Stimulated activated CD8-positive, alpha-beta memory T cell treated with anti-CD3 and anti-CD28 coated beads, Interleukin-15, amount 100 ng/mL, for 48 hours (primary cell): ENCODE measurements at places on chromosomes 12 and 14.

- DNase-seq: no peak
These were observed 41.8 kb downstream of the CORO1C start for GRCh38 chr12:108689314-108690190.

DNA sequence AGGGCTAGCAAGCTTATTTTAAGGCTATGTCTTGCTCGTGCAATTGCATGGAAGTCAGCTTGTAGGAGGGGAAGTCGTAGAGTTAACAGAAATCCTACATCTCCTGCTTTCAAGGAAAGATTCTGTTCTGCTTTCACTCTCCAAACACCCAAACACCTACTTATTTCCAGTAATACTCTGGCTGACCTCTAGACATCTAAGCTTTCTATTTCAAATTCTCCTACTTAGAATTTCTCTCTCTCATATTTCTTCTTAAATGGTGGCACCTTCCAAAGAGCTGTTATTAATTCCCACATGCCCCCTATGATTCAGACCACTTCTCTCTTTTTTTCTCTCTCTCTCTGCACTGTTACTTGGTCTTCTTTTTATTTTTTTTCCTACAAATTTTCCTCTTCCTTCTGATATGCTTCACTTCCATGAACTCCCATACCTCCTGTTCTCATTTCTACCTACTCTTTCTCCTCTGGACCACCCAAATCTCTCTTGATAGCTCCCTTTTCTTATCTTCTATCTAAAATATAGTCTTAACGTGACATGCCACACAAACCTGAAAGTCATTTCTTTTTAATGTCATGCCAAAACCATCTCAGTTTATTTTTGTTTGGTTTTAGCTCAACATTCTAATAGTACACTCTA is 90.8 kb downstream of the RPS6KA5 start:
- no peak for DNase-seq

- DNase-seq: no peak
These were observed 224.4 kb downstream of the CHST11 start for GRCh38 chr12:104681012-104681690.

DNA sequence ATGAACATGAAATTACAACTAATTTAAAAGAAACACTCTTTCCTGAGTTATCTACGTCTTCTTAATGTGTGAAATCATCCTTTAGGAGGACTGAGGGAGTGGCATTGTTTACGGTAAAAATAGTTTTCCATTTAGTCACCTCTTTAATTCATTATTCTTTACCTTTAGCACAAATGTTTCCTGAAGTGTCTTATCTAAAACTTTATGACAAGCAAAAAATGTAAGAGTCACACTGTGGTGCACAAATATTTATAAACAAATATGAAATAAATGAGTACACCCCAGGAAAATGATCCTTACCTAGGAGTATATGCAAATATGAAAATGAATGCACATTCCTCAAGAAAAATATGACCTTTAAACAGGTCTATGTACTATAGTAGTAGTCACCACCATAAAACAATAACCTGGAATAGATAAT is 104.6 kb downstream of the PTPRR start:
- DNase-seq: no peak

DNA sequence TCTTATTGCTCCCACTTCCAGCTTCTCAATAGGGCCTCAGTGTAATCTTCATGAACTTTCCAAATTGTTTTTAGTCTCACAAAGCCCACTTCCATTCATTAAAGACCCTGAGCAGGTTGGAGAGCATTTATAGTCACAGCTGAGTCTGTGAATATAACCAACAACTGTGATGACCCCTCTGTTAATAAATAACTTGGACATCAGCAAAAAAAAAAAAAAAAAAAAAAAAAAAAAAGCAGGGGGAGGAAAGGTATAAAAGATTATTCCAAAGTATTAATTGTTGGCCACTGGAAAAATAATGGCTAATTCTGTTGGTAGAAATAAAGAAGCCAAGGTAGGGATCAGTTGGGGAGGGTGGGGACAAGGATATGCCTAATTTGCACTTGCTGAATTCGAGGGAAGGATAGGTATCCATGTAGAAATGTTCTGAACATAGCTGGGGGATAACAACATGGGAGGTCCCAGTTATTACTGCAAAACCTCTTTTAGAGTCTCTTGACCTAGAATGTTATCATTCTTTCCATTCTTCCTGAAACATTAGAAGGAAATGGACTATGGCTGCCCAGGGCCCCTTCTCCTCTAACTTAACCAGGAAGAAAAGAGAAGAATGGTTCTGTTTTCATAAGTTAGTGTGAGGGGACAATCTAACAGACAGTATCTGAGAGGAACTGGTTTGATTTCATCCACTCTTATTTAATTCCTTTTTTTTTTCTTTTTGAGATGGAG is 56.5 kb downstream of the SAMD4A start:
- DNase-seq: no peak

GRCh38 chr12:53751336-53752191 is at the start of gene CISTR:
Gene CISTR (minus strand): TSS chr12:53751979.
- no peak for DNase-seq

GRCh38 chr14:101193106-101193844 is 289.8 kb upstream of the RTL1 start:
- DNase-seq: no peak

DNA sequence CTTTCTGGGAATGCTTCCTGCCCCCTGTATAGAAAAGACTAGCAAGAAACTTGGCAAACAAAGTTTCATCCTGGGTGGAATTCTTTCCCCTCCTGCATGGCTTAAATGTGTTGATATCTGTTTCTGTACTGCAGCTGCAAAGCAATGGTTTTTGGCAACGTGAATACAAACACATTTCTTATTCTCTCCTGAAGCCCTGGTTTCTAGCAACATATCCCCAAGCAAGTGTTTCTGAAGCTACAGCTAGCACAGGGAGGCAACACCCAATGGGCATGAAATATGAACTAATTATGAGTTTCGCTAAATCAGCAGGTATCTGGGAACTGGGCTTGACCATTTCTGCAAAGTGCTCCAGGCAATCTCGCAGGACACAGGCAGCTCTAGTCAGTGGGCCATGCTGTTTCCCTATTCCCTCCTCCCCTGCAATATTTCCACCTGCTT is 392.3 kb upstream of the TMPO start:
- no peak for DNase-seq

GRCh38 chr14:77615361-77616132 is 890 bp downstream of the SPTLC2 start:
- DNase-seq: no peak

GRCh38 chr12:132474237-132474741 is 15.7 kb upstream of the FBRSL1 start:
- DNase-seq: no peak

GRCh38 chr12:92539110-92539749 is 163.6 kb upstream of the PLEKHG7 start:
- no peak for DNase-seq

GRCh38 chr14:36773558-36773957 is 111.9 kb downstream of the PAX9 start:
- DNase-seq: no peak

DNA sequence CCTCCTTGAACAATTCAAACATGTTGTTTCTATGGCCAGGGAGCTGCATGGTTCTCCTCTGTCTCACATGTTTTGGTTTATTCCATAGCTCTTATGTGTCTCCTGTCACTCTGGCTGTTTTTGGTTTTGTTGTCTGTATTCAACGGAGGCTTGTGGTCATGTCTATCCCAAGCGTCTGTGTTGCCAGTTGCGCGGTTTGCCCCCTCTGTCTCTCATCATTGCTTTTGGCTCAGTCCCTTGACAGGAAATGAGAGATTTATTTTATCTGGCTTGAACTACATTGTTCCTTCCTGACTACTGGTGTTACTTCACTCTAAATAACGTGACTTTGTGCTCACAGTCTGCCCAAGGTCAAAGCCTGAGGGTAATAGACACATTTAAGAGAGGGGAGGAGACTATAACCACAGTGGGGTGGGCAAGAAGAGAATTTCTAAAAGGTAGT is 96.4 kb upstream of the SOX5 start:
- DNase-seq: no peak

DNA sequence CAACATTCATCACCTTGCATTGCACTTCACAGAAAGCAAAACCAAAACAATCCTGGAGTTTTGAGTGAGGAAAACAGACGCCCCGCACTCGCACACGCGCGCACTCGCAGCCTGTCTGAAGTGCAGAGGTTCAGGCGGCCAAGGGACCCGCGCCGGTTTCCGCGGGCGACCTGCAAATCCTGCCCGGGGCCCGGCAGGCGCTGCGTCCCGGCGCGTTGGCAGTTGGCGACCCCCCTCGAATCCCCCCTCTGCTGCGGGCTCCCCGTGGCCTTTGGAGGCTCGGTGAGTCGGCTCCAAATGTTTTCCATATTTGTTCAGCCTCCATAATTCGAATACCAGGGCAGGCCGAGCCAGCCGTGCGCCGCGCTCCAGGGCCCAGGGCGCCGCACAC is at the start of gene SSPN:
TSS of gene SSPN (plus strand) at position 324 of the 391 bp plus-strand sequence. CDS start 100 bp downstream, outside the sequence.
- no peak for DNase-seq
